Hippocampal formation (tissue), 2 donors: ENCODE measurements at places on chromosomes 2 and 18.

DNA sequence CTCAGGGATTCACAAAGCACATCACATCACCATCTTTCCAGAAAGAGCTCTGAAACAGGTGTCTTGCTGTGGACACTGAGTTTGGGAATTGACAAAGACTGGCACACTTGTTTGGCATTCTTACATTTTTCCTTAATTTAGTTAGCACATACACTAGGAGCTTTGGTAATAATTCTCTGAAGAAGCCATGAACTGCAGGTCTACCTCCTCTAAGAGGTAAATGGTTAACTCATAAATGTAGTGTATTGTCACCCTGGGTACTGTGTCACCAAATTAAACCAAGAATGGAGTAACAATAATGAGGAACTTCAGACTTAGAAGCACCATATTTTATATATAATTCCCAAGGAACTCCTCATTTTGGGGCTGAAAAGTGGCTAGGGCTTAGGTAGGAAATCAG lies 22.6 kb downstream of the EIF4E2 start:
- no peak for DNase-seq

DNA sequence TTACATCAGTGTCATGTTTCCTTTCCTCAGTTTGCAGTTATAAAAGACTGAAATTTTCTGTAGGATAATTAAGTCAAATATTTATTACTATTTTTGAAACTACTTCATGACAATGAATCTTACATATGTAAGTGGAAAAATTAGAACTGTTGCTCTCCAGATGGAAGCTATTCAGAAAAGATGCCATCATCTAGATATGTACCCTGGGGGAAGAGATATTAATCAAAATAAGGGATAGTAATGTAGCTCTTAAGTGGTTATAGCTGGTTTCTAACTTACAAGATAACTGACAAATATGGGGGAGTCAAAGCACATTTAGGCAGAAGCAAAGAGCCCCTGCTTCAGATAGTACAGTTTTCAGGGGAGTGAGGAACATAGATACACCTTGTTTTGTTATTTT lies 38.1 kb upstream of the PAX3 start:
- DNase-seq, result no peak

DNA sequence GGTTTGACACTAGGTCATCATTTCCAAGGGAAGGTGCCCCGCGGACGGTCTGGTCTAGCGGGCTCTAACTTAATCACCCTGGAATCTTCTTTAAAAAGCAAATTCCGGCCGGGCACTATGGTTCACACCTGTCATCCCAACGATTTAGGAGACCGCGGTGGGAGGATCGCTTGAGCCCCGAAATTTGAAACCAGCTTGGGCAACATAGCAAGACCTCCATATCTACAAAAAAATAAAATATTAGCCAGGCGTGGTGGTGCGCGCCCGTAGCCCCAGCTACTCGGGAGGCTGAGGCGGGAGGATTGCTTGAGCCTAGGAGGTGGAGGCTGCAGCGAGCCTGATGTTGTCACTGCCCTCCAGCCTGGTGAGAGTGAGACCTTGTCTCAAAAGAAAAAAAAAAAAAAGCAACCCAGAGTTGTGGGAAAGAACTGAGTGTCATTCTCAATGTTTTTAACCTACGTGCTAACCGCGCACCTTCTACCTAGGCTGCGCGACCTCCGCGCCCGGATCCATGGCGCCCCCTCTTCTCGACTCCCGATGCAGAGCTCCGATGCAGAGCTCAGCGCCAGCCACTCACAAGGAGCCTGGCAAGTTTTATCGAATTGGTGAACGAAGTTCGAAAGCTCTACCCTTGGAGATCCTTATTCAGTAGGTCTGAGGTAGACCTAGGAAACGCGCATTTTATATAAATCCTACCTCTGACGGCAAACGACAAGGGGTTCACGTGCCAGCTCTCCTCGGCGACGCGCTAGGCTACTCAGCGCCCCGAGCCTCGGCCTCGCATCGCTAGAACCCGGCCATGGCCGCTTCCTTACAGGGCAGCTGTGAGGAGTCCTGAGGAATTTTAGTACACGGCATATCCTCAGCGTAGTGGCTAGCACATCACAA lies 888 bp upstream of the TWSG1 start:
- DNase-seq, result peak; percentile 36

- DNase-seq, result no peak
Observed at GRCh38 chr18:23380817-23381216, 72.3 kb upstream of the RIOK3 start.

DNA sequence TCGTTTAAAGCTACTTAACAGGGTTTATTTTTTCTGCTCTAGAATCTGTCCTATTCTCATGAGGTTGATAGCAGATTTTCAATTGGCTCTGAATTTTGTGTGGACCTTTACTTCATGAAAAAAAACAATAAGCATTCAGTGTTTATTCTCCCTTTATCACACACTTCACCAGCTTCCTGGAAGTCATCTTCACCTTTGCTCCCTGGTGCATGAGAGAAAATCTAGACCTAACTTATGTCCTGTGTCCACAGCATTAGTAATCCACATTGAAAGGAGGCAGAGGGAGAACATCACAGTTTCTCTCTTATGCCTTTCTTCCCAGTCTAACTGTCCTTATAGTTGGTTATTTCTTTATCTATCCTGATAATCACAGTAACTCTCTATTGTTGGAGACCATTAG lies 316.1 kb downstream of the PTH2R start:
- DNase-seq, result no peak

DNA sequence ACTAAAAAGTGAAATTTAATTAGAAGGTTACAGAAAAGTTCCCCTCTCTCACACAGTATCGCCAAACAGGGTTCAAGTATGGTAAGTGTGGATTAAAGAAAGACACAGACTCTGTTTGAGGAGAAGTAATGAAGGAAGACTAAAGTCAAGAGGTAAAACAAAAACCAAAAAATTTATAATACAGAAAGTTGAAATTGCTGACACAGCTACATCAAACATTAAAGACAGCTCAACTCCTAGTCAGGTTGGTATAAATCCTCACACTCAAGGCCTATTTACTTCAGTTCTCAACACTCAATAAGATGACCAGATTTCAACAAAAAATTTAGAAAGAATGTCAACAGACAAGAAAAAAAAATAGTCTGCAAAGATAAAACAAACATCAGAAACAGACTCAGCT lies 300.5 kb upstream of the LINC00305 start:
- no peak for DNase-seq

GRCh38 chr2:8365331-8365910 lies 316.4 kb upstream of the ID2 start:
- DNase-seq, result no peak

- DNase-seq, result no peak
Observed at GRCh38 chr18:63106727-63107126, 212.8 kb downstream of the BCL2 start.

DNA sequence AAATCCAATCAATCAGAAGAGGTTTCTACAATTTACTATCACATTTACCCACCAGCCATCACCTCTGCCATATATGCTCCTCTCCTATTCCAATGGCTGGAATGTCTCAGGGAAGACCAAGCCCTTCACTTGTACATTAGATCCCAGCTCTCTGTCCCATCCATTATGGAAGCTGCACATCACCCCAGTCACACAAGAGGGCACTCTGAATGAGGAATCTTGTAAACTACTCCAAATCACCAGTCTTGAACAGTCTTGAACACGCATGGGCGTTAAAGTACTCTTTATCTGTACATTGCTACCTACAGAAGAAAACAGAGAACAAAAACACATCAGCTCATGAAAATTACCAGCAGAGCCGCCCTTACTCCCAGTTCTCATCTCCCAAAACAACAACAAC lies 38.7 kb downstream of the ZC3H8 start:
- no peak for DNase-seq

GRCh38 chr2:153870308-153870707 lies 1.4 kb upstream of the GALNT13 start:
- DNase-seq, result peak; percentile 48

GRCh38 chr2:113169002-113169530 lies 4.7 kb upstream of the PSD4 start:
- DNase-seq, result no peak

GRCh38 chr18:8307960-8308359 lies 301.3 kb upstream of the RAB12 start:
- no peak for DNase-seq
